Cardiac atrium fibroblast (primary cell): ENCODE measurements at places on chromosomes 4 and X. TPM values are rescaled to one million over a fixed set of nuclear protein-coding genes. Genes with fewer than 3 reads are reported as not detected.

Gene FREM3
- total RNA-seq: not detected in 2 replicates

Gene ANXA3
- total RNA-seq: 12.8 and 20.6 TPM in 2 replicates

Gene TCEAL2
- total RNA-seq: not detected in 2 replicates

Gene HMX1
- not detected in 2 replicates for total RNA-seq

Gene SSX1
- total RNA-seq: not detected in 2 replicates

Gene FAAH2
- total RNA-seq: under 0.01 TPM in 1 of 2 replicates, not detected in the other

Gene FAM9C
- not detected in 2 replicates for total RNA-seq

Gene RNF212
- 0.81 and 4.2 TPM in 2 replicates for total RNA-seq

Gene PRPS1
- total RNA-seq: 21.1 and 24.1 TPM in 2 replicates

Gene EMCN
- total RNA-seq: 6.7 and 8.3 TPM in 2 replicates

Gene IQCM
- total RNA-seq: not detected in 2 replicates

Gene KLKB1
- total RNA-seq: 3.1 and 6.0 TPM in 2 replicates

Gene PABPC1L2B
- total RNA-seq: not detected in 2 replicates

Gene FRG2
- total RNA-seq: not detected in 2 replicates

Gene MAGIX
- total RNA-seq: 4.4 and 5.6 TPM in 2 replicates

Gene ATP2B3
- total RNA-seq: not detected in 2 replicates

Gene PPP3CA
- total RNA-seq: 24.6 and 30.3 TPM in 2 replicates
